ENCODE measurements at places on chromosomes 4 and X.

- no peak for DNase-seq
Measured at GRCh38 chrX:105488716-105489115, 268.2 kb upstream of the TEX13A start.

DNA sequence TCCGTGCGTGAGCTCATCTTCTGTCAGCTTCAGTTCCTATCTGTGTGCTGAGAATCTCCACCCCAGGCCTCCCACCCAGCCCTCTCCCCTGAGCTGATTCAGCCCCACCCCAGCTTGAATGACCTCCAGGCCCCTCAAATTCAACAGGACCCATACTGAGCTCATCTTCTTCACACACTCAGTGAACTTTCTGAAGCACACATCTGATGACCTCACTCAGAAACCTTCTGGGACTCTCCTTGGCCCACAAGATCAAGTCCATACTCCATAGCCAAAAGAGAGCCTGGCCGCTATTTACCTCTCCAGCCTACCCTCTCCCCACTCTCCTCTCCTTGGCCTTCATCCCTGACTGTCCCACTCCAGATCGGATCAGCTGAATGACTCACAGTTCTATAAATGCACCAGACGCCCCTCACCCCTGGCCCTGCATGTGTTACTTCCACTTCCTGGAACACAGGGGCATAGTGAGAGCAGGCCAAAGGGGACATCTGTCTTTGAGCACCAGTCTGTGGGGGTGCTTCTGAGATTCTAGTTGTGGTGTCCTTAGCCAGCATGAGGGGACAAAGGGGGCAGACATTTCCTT is 62.5 kb downstream of the PJA1 start:
- DNase-seq: no peak

DNA sequence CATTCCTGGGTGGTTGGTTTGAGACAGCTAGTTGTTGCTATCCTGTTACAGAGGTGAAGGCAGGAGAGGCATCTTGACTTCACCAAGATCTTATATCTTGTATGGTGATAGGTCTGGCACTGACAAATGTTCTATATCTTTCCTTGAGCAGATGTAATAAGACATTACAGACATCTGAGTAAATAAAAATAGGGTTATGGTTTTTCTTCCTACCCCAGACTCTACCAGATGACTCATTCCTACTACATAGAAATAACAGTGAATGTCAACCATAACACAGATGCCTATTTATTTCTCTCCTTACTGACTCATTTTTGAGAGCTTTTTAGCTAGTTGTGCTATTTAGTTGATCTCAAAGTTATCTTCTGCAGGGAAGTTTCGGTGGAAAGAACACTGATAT is 21.9 kb downstream of the HNRNPH2 start:
- no peak for DNase-seq

GRCh38 chrX:34956916-34957315 is 14.3 kb downstream of the FAM47B start:
- DNase-seq: no peak

GRCh38 chrX:6826856-6827255 is 291.9 kb upstream of the VCX3A start:
- no peak for DNase-seq

DNA sequence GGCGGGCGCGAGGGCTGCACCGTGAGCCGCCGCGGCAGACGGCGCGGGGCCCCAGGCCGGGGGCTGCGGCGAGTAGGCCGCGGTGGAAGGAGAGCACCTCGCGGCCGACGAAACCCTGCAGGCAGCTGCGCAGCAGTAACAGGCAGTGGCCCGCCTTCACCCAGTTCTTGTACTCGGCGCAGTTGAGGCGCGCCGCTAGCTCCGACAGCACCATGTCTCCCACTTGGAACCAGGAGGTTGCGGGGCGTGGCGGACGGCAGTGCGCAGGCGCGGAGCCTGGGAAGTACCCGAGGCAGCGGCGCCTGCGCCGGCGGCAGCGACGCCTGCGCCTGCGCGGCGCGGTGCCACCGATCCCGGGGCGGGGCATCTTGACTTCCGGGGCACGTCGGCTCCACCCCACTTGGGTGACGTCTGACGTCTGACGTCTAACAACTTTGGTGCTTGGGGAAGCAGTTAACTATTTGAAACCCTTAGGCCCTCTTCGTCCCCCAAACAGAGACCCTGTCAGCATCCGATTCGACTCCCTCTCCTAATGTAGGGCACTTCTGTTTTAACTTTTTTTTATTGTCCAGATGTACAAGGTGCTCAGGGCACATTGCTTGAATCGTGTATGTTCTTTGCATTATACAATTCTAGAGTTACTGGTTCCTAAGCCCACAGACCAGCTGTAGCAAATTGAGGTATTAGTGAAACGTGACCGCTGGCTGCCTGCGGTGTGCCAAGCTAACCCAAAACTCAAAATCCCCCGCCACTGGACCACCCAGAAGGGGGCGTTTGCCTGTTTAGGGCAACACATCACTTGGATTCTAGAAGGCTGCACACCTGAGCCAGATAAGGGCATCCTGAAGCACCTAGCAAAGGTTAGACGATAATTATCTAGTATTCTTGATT is at the start of gene CXorf38:
Gene CXorf38, minus strand, starts transcription at position 255 of the 891 bp plus-strand sequence. Its CDS starts 41 bp downstream, at position 214.
- DNase-seq: peak; percentile 91

DNA sequence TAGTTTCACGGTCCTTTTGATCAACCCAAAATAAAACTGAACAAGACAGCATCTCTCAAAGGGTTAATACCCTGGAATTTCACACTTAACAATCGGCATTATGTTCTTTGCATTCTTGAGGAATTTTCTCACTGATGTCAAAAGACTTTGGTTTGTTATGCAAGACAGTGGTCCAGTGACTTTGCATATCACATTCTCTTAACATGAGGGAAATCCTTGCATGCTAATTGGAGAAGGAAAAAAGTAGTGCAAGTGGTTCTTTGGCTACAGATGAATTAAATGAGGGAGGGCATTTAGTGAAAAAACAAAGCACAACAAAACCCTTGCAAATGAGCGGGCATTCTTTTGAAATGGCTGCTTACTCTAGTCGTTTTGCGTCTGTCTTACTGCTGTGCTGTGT is 105.1 kb upstream of the LIMCH1 start:
- DNase-seq: no peak

- DNase-seq: no peak
Measured at GRCh38 chr4:40721730-40722171, 28.0 kb upstream of the NSUN7 start.

DNA sequence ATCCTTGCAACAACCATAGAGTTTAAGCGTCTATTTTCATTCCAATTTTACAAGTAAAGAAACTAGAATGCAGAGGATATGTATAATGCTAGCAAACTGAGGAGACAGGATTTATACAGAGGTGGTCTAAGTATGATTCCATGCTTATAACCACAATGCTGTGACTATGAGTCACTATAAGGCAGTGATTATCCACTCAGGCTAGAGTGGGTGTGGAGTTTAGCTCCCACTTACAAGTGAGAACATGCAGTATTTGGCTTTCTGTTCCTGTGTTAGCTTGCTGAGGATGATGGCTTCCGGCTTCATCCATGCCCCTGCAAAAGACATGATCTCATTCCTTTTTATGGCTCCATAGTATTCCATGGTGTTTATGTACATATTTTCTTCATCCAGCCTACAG is 41.6 kb upstream of the EDA2R start:
- no peak for DNase-seq

DNA sequence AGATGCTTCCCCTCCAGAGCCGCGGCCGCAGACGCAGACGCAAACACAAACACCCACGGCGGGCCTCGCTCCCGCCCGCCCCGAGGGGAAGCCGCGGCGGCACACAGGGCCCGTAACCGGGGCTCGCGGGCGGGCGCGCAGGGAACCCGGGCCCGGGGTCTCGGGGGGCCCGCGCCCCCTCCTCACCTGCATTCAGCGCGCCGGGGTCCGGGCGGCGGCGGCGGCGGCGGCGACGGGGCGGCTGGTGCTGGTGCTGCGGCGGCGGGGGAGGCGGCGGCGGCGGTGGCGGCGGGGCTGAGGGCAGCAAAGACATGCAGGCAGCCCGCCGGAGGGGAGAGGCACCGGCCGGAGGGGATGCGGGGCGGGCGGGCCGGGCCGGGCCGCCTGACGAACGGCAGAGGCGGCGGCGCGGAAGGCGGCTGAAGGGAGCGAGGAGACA is 255 bp upstream of the CNOT6L start:
- DNase-seq: peak; percentile 17

DNA sequence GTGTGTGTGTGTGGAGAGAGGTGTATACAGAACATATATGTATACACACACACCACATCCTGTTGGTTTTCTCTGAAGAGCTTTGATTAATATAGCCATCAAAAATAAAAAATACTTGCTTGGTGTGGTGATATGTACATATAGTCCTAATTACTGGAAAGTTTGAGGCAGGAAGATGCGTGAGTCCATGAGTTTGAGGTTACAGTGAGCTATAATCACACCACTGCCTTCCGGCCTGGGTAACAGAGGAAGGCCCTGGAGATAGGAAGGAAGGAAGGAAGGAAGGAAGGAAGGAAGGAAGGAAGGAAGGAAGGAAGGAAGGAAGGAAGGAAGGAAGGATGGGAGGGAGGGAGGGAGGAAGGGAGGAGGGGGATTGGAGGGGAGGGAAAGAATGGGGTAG is 360.4 kb upstream of the CPEB2 start:
- no peak for DNase-seq

DNA sequence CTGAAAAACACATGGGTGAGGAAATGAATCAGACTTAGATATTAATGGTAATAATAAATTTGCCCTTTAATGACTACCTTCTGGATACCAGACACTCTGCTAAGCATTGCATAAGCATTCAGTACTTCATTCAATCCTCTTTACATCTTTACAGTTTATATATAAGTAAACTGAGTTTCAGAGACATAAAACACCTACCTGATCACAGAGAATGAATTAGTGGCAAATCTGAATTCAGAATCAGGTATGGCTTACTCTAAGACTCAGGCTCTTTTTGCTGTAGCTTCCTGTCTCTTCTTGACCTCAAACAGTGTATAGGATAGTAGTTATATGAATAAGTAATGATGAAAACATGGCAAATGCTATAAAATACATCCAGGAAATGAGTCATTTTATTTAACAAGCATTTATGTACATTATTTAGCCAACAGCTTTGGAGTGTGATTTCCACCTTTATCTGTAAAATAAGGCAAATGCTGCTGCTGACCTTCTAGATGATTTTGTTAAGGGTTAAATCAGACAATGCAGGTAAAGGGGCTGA is 83.9 kb downstream of the VEGFC start:
- DNase-seq: no peak

DNA sequence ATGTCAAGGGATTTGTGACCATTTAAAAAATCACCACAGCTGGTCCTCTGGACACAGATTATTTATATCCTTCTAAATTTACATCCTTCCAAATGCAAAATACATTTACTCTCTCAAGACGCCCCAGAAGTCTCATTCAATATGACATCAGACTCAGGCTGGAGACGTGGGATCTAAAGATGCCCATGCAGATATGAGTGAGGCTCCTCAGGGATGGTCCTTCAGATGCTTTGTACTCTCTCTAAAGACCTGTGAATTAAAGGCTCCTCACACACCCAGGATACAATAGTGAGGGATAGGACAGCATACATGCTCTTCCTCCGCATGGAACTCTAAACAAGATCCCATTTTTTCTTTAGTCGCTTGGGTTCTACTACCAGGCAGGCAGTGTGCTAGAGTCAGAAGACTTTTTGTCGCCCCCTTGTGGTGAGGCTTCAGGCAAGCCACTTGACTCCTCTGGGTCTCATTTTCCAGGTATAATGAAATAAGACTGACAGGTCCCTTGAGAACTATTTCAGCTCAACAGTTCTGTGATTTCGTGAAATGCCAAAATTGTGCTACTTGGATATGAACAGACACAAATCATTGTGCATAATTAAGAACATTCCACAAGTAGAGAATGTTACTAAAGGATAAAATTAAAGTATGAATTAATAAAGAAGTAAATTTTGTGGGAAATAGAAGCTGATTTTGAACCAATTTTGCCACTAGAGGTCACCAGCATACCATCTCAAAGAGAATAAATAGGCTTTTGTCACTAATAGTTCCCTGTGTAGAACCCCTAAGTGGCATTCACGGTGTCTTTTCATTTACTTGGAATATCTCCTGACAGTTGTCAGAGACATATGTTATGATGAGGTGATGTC is 13.7 kb upstream of the SCOC start:
- DNase-seq: peak; percentile 68

- DNase-seq: no peak
Measured at GRCh38 chrX:151938172-151938571, 25.5 kb downstream of the MAGEA4 start.

GRCh38 chr4:40405193-40405592 is 70.1 kb downstream of the CHRNA9 start:
- no peak for DNase-seq

- no peak for DNase-seq
Measured at GRCh38 chr4:87918314-87919058, 57.0 kb upstream of the SPP1 start.

DNA sequence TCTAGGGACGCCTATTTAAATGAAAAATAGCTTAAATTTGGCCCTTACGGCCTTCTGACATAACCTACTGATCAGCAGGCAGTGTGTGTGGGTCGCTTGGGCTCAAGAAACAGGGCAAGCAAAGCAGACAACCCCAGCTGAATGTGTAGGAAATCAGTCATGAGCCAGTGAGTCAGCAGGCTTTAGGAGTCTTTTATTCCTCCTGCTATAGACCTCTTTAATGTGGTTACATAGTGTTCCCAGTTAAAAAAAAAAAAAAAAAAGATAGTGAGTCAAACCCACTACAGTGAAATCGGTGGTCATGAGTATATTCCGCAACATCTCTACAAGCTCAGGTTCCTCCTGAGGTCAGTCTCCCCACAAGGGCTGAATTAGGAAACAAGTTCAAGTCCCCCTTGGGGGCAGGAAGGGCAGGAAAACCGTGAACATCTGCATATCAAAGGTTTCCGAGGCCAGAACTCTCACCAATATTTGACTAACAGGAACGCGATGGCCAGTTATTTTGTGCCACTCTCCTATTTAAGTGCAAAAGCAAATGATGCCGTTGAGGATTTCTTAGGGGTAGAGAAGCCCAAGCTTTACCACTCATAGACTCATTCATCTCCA is 32.7 kb downstream of the ACSL1 start:
- no peak for DNase-seq

- no peak for DNase-seq
Measured at GRCh38 chrX:106726485-106727437, at the start of gene RNF128. Gene RNF128, plus strand, starts transcription at chrX:106726701. Its CDS starts 213 bp downstream, at chrX:106726914.

- no peak for DNase-seq
Measured at GRCh38 chr4:32258986-32259385, 1538.8 kb downstream of the PCDH7 start.

DNA sequence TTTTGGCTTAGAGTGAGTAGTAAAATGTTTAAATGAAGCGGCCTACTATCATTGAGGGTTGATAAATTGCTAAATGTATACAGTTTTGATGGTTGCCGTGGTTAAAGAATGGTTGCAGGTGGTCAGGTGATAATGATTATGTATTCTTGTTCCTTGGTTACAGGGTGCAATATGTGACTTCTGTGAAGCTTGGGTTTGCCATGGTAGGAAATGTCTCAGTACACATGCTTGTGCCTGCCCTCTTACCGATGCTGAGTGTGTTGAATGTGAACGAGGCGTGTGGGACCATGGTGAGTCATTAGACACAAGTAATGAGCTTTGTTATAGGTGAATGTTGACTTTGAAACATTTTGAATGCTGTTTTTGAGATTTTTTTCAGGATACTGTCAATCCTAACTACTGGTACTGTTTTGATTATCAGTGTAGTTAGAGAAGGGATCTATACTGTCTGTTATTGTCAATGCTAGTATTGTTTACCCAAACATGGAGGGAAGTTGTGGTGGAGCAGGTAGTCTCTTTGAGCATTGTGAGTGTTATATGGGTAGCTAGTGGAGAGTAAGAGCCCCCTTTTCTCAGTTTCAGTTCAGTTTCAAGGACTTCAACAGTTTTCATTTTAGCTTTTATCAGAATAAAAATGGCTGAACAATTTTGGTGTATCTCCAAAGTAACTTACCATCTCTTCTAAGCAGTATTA is 8.9 kb downstream of the ZNF330 start:
- no peak for DNase-seq

GRCh38 chr4:145840162-145840768 is 98.4 kb downstream of the ZNF827 start:
- DNase-seq: peak; percentile 0

Data from NCI-H2107 (cell line).